Putamen (tissue), 1 donor: ENCODE measurements at places on chromosomes 3 and 15.

GRCh38 chr3:184599143-184599542, 37.6 kb downstream of the EPHB3 start:
- no peak for DNase-seq

DNA sequence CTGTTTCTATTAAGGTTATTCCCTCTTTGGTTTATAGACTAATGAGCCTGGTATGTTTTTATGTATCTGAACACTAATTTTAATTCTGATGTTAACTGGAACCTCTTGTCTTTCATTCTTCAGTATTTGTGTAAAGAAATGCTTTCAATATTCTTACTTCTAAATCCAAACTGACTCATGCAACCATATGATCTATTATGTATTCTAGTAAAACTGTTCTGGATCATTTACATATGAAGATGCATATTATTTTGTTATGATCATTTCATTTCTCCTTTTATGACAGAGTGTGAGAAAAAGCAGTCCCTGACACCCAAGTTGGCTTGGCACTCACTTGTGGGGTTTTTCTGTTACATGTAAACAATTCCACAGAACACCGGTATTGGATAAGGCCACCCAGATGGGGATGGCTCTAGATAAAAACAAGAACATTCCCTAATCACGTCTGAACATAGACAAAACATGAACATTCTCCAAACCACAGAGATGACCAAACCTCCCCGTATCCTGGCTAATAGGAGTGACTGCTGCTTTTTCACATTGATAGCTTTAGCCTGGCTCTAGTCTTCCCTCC, 72.2 kb upstream of the EPHB3 start:
- DNase-seq = no peak

DNA sequence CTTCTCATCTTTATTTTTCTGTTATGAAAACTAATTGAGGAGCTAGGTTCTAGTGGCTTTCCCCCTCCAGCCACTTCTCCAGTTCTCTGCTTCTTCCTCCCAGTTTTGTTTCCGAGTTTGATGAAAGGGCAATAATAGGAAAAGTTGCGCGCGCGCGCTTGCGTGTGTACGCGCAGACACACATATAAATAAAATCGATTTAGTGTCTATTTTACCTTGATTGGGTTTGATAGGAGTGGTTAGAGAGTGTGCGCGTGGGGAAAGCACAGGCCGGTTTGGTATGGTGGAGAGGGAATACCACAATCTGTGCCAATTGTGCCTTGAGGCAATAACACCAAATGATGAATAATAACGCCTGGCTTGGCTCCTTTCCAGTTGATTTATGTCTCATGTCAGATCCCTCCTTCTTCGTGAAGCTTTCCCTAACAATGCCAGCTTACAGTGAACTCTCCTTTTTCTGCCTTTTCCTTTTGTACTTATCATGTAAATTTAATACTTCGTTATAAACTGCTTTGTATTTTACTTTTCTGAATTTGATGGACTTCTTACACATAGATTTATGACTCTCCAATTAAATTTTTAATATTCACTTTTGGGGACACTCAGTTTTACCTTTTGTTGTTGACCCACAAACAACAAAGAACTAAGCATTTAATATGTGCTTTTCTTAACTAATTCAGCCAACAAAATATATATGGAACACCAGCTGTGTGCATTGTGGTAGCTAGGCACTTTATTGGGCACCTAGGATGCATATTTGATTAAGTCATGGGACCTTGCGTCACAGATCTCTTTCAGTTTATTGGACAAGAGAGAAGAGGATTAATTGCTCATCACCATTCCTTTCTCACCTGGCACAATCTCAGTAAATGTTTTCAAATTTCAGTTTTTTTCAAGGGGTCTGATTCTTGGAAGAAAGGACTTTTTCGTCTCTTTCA, 1.7 kb downstream of the TIPARP start:
- no peak for DNase-seq

GRCh38 chr3:37704064-37704463, 157.6 kb upstream of the CTDSPL start:
- DNase-seq = no peak

GRCh38 chr3:127407026-127407939, 119.4 kb upstream of the PRR20G start:
- no peak for DNase-seq

DNA sequence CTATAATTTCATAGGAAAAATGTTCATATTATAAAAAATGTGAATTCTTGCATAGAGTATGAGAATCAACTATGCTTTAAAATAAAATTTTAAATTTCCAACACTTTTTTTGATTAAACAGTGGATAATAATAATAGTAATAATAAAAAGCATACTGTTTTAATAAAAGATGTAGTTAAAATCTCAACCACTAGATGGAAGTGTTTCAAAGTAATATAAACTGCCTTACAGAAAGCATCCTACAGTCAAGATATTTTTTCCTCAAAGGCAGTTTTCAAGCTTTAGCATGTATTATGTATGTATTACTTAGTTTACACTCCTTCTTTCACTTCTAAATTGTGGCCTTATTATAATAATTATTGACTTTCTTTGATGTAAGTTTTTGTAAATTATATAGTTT, 217.5 kb downstream of the CHL1 start:
- DNase-seq = no peak

DNA sequence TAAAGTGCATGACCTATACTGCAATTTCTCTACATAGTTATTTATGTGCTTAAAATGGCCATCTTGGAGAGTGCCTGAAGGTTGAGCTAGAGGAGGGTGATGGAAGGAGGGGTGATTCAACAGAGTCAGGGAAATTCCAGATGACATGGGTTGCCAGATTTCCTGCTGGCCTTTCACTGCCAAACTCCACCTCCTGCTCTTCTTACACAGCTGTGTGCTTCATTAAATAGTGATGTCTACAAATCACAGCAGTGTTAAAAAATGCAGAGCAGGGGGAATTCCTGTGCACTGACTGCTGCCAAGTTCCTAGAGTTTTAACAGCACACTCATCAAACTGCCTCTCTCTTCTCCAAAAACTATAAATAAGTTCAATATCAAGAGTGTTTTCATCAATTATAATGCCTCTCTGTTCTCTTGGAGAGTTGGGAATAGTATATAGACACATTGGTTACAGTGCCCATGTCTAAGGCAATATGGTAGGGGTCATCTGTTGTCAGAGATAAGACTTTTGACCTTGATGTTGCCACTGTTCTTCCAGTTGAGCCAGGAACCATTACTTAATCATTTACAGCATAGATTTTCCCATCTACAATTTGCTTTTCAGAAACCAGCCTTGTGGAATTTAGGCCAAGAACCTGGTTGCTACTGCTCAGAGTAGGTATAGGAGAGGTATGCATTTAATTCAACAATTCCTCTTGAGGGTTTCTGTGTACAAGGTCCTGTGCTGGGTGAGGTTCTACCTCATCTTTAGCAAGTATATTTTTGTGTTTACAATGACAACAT, 79.6 kb downstream of the TP63 start:
- DNase-seq = no peak

GRCh38 chr3:115007966-115008365, 139.1 kb downstream of the ZBTB20 start:
- no peak for DNase-seq

DNA sequence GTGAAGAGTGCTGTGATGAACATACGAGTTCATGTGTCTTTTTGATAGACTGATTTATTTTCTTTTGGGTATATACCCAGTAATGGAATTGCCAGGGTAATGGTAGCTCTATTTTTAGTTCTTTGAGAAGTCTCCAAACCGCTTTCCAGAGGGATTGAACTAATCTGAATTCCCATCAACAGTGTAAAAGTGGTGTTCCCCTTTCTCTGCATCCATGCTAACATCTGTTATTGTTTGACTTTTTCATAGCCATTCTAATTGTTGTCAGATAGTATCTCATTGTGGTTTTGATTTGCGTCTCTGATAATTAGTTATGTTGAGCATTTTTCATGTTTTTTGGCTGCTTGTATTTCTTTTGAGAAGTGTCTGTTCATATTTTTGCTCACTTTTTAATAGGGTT, 54.8 kb upstream of the UTS2B start:
- no peak for DNase-seq

- no peak for DNase-seq
Observed at GRCh38 chr3:52004906-52005395, 9.3 kb upstream of the RPL29 start.

DNA sequence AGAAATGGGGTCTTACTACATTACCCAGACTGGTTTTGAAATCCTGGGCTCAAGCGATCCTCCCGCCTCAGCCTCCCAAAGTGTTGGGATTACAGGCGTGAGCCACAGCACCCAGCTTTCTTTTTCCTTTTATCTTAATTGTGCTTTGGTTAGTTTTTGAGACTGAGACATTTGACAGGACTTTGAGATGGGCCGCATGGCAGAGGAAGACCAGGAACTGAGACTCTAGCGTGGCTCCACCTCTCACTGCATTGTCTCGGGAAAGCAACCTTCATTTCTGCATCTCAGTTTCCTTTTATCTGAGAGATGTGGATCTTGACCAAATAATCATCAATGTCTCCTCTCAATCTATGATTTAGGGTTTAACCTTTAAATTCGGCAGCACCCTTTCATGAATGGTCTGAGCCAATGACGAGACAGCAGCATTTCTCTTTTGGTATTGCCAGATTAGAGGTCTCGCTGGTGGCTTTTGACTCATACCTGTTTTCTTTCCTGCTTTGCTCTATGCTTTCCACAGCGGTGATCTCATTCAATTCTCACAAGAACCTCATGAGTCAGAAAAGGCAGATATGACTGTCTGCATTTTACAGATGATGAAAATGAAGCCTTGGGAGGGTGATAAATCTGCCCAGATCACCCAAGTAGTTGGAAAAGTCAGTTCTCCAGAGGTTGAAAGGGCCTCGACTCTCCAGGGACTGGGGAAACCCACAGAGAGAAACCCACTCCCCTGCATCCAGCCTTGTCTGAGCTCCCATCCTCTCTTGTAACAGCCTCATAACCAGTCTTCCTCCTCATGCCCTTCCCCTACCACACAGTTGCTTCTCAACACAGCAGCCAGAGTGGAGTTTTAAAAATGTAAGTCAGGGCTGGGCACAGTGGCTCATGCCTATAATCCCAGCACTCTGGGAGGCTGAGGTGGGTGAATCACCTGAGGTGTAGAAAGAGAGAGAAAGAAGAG, 84.8 kb upstream of the FOXB1 start:
- DNase-seq = no peak

DNA sequence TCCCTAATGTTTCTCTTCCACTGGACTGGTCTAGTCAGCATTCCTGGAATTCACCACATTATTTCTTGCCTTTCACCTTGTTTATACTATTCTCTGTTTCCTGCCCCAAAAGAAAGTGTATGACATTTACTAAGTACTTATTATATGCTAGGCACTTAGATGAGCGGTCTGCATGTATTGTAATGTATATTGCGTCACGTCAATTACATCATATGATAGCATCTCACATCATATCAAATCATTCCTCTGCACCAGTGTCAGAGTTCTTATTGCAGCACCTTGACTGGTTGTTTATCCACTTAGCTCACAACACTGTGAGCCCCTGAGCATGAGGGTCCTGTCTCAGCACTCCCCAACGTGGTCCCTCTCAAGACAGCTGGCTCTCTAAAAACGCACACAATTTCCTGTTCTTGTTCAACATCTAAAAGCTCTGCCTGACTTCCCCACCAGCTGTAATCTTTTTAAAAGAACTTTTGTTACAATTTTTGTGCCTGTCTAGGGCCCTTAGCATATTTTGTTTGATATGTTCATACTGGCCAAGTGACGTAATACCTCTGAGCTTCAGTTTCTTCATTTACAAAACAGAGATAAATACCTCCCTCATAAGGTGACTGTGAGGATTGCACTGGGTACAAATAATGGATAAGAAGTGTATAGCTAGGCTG, 58.8 kb downstream of the ARHGAP31 start:
- DNase-seq = no peak

DNA sequence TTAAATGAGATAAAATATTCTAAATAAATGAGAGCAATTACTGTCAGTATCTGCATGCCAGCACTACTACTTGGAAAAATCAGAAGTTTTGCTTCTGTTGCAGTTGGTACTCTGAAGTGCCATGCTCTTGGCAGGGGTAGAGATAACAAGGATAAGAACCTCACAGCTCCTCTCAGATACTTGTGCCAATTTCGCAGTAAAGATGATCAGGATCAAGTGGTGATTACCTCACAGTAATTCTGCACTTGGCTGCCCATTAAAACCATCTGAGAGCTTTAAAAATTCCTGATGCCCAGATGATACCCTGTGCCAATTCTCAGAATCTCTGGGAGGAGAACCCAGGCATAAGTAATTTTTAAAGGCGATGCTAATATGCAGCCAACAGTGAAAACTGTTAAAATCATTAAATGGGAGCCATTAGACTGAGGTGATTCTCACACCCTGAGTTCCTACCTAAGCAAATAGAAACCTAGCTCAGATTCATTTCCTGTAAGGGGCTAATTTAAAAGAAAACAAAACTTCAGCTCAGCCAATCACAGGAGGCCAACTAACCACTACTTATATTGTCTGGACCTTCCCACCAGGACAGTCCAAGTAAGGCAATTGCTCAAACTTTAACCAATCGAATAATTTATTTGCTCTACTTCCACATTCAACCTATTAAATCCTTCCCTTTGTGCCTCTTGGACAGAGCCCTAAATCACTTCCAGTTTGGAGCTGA, 171.2 kb downstream of the KCNMB2 start:
- DNase-seq = no peak

- no peak for DNase-seq
Observed at GRCh38 chr3:169402672-169403360, 260.7 kb downstream of the MECOM start.

DNA sequence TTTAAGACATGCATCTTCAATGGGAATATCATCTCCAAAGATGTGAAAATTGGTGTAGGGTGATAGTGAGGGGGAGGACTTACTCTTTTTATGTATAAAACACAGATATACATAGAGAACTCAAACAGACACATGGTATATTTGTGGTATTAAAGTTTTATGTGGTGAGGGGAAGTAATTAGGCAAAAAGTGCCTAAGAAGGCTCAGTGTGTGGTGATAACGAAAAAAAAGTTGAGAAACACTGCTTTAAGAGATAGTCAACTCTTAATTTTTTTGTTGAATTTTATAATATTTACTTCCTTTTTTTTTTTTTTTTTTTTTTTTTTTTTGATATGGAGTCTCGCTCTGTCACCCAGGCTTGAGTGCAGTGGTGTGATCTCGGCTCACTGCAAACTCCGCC, 174.2 kb upstream of the FRMD4B start:
- no peak for DNase-seq

DNA sequence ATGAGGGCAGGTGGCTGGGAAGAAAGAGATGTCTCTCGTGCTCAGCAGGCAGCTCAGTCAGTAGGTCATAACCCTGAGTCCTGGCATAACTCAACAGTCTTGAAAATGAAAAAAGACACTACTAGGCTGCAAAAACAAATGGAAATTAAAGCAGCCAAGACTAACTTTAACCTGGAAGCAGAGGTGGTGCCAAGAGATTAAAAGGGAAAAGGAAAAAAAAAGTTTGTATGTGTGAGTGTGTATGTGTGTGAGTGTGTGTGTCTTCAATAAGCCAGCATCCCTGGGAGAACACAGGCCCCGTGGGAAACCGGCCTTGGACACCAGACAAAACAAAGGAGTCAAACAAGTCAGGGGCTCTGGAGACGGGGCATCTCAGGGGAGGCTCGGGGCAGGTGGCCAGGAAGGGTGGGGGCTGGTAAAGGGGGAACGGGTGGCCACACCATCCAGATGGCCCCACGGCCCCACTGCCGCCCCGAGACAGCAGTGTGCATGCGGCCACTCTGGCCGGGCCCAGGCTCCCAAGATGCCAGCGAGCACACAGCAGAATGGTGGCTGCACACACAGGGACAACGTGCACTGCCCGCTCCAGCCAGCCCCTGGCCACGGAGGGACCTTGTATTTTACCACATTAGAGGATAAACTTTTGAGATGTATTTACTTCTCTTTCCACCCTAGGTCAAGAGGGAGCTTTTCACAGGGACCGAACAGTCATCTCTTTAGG, 23.8 kb downstream of the CYFIP1 start:
- DNase-seq = no peak
